ENCODE measurements at places on chromosomes 4 and X.

DNA sequence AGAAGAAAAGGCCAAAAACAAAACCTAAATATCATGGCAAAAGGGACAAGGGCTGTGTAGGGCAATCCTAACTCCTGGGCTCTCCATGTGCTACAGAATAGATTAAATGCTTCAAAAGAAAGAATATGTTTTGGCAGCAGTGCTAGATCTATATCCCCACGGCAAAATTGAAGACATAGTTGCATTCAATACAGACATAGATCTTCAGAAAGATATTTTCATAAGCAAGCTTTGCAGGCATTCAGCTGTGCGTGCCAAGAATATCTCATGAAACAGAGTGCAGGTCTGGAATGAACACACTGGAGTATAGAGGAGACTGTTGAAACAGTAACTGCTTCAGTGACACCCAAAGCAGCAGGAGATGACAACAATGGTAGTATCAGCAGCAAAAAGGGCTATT is 1476.9 kb downstream of the ARAP2 start:
- DNase-seq = no peak

- no peak for DNase-seq
Measured at GRCh38 chr4:121923306-121923705, 28.6 kb downstream of the TRPC3 start.

DNA sequence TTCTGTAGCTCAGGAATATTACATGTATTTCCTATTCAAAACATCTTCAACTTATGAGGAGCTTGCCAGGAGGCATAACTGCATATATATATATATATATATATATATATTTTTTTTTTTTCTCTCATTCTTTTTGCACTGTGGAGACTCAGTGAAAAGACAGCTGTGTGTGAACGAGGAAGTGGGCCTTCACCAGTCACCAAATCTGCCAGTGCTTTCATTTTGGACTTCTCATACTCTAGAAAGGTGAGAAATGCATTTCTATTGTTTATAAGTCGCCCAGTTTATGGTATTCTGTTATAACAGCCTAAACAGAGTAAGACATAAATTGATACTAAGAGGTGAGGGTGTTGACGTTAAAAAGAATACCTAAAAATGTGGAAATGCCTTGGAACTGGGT is 710.6 kb downstream of the TRAM1L1 start:
- DNase-seq = no peak

DNA sequence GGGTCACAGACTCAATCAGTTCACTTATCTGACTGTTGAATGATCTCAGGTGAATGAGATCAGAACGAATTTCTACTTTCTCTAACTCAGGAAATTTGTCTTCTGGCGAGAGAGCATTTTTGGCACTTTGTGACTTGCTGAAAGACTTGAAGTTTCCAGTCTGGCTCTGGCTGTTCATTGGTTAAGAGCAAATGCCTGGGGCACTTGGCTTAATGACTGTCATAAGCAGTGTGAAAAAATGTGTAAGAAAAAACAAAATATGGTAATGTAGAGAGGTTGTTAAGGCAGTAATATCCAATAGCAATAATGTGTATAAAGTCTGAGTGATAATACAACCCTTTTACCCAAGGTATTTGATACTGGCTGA is 71.3 kb upstream of the PGRMC2 start:
- no peak for DNase-seq

GRCh38 chrX:154727871-154728270 is 23.0 kb downstream of the GAB3 start:
- DNase-seq = no peak

DNA sequence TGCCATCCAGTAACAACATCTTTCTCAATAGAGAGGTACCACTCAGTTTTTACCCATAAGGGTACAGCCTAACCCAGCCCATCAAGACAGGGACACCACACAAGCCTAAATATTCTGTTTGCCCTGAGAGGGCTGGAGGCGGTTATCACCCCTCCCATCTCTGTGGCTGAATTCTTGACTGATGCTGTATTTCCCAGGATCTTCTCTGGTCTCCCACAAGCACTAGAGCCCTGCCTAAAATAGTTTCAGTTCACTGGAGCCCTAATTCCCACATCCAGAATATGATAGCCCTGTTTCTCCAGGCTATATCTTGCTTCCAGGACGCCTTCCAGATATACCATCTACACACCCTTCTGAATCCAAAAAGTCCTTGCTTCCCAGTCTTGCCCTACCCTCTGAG is 91.6 kb upstream of the NMU start:
- no peak for DNase-seq

GRCh38 chrX:153685156-153685536 is 2.6 kb upstream of the SLC6A8 start:
- no peak for DNase-seq

DNA sequence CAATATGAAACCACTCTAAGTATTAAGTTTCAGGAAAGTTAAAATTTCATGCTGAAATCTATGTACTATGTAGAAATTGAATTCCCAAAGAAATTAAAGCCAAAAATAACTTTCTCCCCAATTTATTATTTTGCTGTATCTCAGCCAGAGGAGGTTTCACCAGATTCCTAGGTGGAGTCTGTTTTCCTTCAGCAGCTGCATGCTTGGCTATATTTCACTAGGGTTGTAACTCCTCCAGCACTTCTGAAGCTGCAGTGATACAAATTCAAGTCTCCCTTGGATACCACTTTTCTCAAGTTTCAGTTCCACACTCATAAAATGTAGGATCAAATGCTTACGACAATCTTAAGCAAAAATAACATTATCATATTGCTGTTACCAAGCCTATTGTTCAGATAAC is 41.2 kb upstream of the ZC4H2 start:
- no peak for DNase-seq

- DNase-seq = no peak
Measured at GRCh38 chrX:16082470-16083085, 40.8 kb upstream of the GRPR start.
